ENCODE measurements at places on chromosomes 4 and X.

- DNase-seq, result no peak
Observed at GRCh38 chr4:177356206-177356605, 46.5 kb downstream of the NEIL3 start.

GRCh38 chrX:19512961-19513360, 2.3 kb downstream of the MAP3K15 start:
- DNase-seq, result no peak

DNA sequence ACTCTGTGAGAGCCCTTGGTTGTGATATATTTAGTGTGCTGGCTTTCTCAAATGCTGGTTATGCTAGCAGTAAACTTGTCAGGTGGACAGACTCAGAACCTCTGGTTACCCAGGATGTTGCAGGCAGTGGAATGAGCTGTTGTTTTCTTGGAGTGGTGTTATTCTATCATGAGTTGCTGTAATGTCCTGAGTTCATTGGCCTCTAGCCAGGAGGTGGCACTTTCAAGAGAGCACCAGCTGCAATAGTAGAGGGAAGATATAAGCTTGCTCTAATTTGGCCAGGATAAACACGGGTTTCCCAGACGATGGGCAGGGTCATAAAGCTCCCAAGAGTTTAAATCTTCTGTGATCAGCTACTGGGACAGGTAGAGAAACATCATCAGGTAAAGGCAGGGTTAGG, 95.0 kb upstream of the UBQLN2 start:
- DNase-seq, result no peak

- DNase-seq, result no peak
Observed at GRCh38 chr4:136863756-136864155, 668.5 kb downstream of the PCDH18 start.

DNA sequence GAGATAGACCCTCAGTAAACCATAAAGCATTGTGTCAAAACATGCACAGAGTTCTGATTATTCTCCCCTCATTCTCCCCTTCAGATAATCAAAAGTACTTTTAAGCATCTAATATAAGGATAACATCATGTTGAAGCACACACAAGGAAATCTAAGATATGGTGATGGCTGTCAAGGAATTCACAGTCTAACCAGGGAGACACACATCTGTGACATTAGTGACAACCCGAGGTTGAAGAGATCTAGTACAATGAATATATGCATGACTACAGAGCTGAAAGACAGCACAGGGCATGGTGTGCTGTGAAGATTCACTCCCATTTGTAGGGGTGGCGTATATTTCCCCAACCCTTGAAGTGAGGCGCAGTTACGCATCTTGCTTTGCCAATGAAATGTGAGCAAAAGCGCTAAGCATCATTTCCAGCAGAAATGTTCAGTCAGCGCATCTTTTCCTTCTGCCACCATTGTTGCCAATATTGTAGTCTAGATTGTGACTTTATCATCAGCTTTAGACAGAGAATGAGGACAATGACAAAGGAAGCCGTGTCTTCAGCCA, 122.0 kb downstream of the NSUN7 start:
- DNase-seq, result no peak

GRCh38 chr4:172980219-172980618, 188.4 kb upstream of the GALNT7 start:
- DNase-seq, result no peak

DNA sequence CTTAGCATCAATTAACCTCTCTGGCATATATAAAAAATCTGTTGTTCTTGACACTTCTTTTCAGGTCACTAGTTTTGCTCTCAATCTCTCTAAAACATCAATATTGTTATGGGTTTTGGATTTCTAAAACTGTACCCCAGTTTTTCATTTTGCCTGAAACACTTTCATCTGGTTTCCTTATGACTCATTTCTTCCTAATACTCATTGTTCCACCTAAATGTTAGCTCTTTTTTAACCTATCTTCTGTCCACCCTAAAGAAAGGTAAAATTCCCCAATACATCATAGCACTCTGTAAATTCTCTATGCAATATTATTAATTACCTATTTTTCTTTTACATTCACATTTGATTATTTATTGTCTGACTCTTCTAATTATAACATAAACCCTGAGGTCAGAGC, 575.5 kb upstream of the NDST4 start:
- no peak for DNase-seq

DNA sequence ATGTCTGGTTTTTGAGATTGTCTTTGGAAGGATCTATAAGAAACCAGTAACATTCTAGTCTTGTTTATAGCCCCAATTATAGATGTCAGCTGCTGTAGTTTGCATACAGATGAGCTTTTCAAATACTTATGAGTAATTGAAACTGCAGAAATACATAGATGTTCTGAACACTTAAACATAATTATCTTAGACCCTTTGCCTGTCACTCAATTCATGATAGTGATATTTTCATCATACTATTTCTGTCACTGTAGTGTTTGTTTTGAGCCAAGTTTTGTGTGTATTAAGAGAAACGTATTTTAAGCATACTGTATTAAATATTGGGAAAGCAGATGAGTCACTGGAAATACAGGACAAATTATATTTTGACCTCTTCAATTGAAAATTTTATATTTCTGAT, 69.8 kb upstream of the SMARCA5 start:
- DNase-seq, result no peak

DNA sequence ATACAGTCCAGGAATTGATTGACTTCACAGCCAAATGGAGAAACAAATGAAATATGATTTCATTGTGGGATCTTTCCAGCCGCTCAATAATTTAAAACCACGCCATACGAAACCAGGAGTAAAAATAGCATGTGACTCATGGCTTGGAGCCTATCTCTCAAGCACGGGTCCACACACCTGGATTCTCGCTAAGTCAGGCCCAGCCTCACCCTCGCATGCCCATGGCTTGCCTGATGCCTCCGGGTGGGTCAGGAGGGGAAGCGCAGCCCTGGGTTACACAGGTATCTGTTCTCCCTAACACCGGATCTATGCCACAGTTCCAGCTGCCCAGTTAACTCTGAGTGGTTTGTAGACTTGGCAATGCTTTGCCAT, 5.6 kb upstream of the ABLIM2 start:
- no peak for DNase-seq

GRCh38 chrX:28273736-28274135, 292.5 kb upstream of the DCAF8L1 start:
- DNase-seq, result no peak

- no peak for DNase-seq
Observed at GRCh38 chrX:101619364-101619763, 1.6 kb upstream of the ARMCX6 start.

DNA sequence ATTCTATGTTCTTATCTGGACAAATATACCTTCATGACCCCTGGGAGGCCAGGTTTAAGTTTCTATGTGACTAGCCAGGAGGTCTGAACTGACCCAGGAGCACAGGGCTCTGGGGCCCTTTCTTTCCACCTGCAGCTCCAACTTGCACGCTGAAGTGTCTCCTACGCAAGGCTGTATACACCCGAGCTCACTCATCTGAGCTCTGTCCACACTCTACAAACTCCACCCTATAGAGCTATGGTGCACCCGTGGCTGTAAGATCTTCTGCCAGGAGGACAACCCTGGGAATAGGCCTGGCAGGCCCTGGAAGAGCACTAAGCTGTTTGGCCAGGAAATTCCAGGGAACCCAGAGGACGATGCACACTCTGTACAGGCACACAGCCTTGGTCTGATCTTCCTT, 60.6 kb upstream of the ATOH1 start:
- no peak for DNase-seq

- DNase-seq, result no peak
Observed at GRCh38 chrX:140944710-140945109, 57.7 kb upstream of the SPANXB1 start.

- DNase-seq, result no peak
Observed at GRCh38 chr4:77893451-77893850, 30.8 kb downstream of the MRPL1 start.
